ENCODE measurements at places on chromosomes 13 and 19.

GRCh38 chr13:99208845-99209527, 8.3 kb downstream of the UBAC2 start:
- no peak for DNase-seq

GRCh38 chr19:51417810-51418157, 342 bp upstream of the SIGLEC10 start:
- no peak for DNase-seq

DNA sequence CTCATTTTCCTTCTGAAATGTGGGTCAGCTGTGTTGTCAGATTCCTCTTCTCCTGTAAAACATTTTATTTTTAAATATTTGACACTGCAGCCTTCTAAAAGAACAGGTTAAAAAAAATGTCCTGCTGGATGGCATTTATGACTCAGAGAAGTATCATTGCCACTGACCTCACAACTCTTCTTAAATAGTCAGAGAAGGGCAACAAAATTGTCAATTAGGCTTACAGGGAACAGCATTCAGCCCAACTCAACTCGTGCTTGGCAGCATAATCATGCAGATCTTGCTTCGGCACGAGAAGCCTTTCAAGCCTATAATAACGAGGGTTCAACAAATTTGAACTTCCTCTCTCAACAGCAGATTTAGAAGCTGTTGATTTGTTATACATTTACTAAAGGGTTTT, 296.7 kb upstream of the DACH1 start:
- DNase-seq = no peak

GRCh38 chr13:20125783-20126165, 35.1 kb downstream of the GJA3 start:
- DNase-seq = no peak

GRCh38 chr19:54851353-54851752, 1.1 kb downstream of the KIR3DL2 start:
- DNase-seq = no peak

GRCh38 chr19:49387936-49388372, at the start of gene KASH5:
TSS of gene KASH5 (plus strand) at chr19:49388249. CDS start at chr19:49390884, 2,635 bp downstream.
- no peak for DNase-seq

DNA sequence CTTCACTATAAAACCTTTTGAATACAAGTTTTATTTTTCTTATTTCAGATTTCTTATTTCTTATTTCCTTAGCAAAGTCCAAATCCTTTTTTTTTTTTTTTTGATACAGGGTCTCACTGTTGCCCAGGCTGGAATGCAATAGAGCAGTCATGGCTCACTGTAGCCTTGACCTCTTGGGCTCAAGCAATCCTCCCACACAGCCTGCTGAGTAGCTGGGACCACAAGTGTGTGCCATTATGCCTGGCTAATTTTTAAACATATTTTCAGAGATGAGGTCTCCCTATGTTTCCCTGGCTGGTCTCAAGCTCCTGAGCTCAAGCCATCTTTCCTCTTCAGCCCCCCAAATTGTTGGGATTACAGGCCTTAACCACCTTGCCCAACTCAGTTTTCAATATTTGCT, 334.3 kb downstream of the DLEU7 start:
- peak; percentile 34 for DNase-seq

Measured in kidney glomerular epithelial cell (primary cell).